ENCODE measurements at places on chromosomes 7 and 10.

GRCh38 chr10:128097783-128098182 is 28.4 kb downstream of the MKI67 start:
- no peaks in the 10 kb centered on the region for H3K4me1 ChIP-seq
- no peak overlapping the region for H3K4me3 ChIP-seq
- H3K36me3 ChIP-seq = no peaks in the 10 kb centered on the region
- no peak overlapping the region for H3K27ac ChIP-seq
- DNase-seq = peak; percentile 14

- DNase-seq = peak; percentile 81
- peaks cover 78% of the 10 kb centered on the region for H3K4me1 ChIP-seq
- no peaks in the 10 kb centered on the region for H3K27me3 ChIP-seq
- H3K4me3 ChIP-seq = peak overlapping the region; percentile 8
Observed at GRCh38 chr7:17679458-17679857, 260.8 kb downstream of the SNX13 start.

GRCh38 chr7:19698331-19698730 is 10.5 kb downstream of the POLR1F start:
- H3K4me3 ChIP-seq = no peak overlapping the region
- H3K36me3 ChIP-seq = peaks cover 23% of the 10 kb centered on the region
- H3K27ac ChIP-seq = no peak overlapping the region
- H3K27me3 ChIP-seq = no peaks in the 10 kb centered on the region
- no peak for DNase-seq
- H3K4me1 ChIP-seq = no peaks in the 10 kb centered on the region

- peaks cover 29% of the 10 kb centered on the region for H3K4me1 ChIP-seq
- H3K27ac ChIP-seq = peak overlapping the region; percentile 13
- DNase-seq = peak; percentile 66
- H3K36me3 ChIP-seq = no peaks in the 10 kb centered on the region
- no peaks in the 10 kb centered on the region for H3K27me3 ChIP-seq
- peak overlapping the region; percentile 59 for H3K4me3 ChIP-seq
Observed at GRCh38 chr10:18005781-18006456, 54.2 kb downstream of the SLC39A12 start.

DNA sequence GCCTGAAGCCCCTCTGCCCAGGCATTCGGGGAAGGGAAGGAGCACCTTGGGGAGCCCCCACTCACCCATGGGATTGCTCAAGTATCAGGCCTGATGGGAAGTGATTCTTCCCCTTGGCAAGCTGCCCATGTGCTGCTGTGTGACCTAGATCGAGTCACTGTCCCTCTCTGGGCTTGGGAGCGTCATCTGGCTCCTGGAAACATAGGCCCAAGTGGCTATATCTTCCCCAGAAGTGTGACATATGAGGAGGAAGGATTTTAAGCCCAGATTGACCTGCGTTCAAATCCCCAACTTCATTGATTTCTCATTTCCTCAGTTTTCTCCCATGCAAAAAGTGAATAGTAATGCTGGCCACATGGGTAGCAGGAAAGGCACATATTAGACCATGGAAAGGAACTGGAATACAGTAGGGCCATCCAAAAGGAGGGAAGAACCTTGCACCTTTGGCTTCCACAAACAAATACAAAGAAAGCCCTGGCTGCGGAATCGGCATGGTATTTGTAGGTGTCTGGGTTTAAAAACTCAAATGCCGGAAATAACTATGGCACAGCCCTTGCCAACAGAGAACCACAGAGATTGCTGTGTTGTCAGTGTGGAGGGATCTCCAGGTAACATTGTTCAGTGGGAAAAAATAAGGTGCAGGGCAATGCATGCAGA is 169.5 kb upstream of the ZMIZ1 start:
- H3K36me3 ChIP-seq = no peaks in the 10 kb centered on the region
- no peak overlapping the region for H3K27ac ChIP-seq
- DNase-seq = no peak
- H3K27me3 ChIP-seq = no peaks in the 10 kb centered on the region
- H3K4me3 ChIP-seq = no peak overlapping the region

All from GM23248 (cell line).